ENCODE measurements at places on chromosomes 2 and 18.

DNA sequence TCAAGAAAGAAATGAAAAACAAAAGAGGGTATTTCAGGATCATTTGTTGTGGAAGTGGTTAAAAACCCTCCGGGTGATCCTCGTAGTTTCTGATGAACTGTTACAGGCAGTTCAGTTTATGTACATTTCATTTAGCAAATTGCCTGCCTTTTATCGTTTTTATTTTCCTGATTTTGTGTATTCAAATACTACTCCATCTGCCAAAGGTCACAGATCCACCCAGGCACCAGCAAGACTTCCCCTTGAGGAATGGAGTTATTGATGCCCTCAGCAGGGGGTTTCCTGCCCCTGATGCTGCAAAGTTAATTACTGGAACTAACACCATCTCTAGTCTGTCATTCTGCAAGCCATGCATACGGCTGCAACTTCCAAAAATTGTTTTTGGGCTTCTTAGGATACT lies 641.9 kb downstream of the SLC4A3 start:
- peak; percentile 83 for DNase-seq

DNA sequence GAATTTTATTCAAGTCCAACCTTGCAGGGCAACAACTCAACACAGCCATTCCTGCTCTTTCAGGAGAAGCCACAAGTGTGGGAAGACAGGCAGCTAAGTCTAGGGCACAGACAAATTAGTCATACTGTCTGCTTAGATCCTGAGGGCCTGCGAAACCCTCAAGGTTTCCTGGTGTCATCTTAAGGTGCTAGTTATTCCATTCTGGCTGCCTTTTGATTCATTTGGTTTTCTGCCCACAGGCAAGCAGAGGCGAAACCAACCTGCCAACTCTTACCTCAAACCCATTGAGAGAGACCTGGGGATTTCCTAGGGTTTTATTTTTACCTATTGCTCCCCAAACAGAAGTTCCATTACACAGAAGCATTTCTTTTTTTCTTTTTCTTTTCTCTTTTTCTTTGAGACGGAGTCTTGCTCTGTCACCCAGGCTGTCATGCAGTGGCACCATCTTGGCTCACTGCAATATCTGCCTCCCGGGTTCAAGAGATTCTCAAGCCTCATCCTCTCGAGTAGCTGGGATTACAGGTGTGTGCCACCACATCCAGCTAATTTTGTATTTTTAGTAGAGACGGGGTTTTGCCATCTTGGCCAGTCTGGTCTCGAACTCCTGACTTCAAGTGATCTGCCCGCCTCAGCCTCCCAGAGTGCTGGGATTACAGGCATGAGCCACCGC lies 23.7 kb upstream of the SCYGR1 start:
- no peak for DNase-seq

DNA sequence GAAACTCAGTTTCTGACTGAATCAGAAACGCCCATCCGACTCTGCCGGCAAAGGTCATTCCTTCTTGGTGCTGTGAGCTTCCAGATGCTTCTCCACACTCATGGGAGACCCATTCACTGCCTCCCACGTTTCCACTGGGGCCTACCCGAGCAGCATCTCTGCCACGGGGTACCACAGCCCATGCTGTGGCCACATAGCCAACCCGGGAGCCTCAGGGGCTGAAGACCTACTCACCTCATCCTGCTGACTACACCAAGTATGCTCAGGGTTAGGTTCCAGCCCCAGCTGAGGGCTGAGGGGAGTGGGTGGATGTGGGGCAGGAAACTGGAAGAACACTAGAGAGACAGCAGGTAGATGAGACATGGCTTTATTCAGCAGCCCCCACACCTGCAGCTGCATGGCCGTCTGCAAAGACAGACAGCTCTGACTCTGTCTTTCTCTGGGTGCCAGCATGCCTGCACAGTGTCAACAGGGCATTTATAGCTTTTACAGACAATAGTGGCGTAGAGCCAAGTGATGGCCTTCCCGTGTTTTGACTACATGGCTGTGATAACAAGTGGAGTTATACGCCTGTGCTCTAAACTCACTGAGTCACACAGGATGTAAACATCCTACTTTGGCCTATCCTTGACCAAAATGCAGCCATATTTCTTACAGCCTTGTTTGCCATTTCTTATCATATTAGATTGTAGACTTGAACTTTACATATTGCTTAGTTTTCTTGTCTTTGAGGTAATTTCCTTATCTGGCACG lies 16.5 kb upstream of the KLHL23 start:
- DNase-seq: no peak

GRCh38 chr18:79182047-79182713 lies 113.0 kb downstream of the ATP9B start:
- DNase-seq: no peak

DNA sequence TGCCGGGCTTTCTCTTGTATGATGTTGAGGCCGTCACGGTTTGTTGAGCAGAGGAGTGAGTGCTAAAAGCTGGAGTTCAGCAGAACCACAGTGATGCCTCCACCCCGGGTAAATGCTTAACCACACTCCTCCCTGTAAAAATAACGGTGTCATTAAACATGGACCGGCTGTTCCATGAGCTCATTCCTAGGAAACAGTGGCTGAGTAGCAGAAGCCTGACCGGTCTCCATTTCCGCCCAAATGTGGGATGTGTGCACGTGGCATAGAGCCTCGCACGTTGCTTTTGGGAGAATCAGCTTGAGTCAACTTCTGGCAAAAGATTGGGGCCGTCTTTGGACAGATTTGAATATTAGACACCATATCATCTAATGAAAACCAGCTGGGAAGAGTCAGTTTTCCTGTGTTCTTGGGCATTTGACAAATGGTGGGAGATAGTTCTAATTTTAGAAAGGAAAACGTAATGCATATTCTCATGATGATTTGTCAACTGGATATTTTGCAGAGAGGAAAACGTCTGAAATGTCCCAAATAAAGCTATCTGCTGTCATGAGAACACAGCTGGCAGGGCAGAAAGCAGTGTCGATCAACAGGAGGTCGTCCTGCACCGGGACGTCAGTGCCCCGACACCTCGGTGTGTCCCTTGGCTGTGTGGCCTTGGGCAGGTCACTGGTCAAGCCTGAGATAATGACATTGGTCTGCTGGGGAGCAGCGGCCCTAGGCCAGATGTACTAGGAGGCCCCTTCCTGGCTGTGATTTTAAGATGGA lies 42.4 kb downstream of the LRRFIP1 start:
- DNase-seq: peak; percentile 72

DNA sequence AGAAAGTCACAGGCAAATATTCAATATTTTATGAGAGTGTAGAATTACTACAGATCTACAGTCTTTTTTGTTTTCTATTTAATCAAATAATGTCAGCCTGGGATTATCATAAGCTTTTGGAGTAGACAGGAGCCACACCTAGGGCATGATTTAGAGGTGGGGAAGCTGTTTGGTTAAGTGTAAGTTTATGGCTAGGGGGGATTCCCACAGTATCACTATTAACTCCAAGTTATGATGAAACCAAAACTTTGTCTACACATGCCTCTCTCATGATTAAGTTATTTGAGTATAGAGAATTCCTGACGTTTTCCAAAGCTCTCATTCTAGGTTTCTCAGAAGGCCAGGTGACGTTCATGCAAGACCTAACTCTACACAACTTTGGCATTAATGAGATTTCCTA lies 2.1 kb downstream of the SERPINB10 start:
- no peak for DNase-seq

GRCh38 chr2:8534729-8535468 lies 147.0 kb upstream of the ID2 start:
- DNase-seq: no peak

GRCh38 chr2:85853499-85854165 lies 35.2 kb downstream of the ST3GAL5 start:
- no peak for DNase-seq

DNA sequence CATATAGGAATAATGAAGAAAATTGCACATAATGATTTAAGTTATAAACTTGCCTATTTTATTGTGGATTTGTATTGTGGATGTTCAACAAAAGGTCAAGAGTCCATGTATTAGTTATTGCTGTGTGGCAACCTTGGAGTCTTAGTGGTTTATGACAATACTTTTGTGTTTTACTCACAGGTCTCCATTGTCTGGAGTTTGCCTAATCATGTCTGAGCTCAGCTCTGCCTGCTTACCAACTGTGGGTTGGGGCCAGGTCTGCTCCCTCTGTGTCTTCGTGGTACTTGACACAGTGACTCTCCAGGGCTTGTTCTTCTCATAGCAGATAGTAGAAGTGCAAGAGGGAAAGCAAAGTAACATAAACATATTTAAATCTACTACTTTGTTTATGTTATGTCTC lies 382.5 kb downstream of the CBLN2 start:
- no peak for DNase-seq

- no peak for DNase-seq
Measured at GRCh38 chr2:53769318-53769945, 1.8 kb downstream of the CHAC2 start.

DNA sequence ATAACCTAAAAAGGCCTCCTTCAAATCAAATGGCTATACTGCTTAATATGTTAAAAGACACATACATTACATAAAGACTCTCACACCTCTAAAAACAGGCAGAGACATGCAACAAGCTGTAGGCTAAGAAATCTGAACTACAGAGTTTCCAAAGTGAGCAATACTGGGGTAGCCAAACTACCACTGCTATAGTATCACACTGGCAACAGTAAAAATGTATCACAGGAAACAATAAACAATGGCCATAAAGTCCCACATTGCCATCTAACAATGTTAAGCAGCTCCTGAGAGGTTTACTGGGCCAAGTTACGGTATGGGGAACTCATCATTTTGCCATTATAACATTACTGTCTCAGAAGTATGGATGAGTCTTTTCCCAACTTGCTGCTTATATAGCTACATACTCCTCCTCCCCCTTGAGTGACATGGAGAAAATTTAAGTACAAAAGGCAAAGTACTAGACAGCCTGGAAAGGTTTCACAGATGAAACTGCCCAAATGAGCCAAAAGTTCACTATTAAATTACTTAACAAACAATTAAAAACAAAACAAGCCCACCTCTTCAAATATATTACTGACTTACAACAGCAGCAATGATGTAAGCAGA lies 50.3 kb downstream of the SS18 start:
- no peak for DNase-seq

DNA sequence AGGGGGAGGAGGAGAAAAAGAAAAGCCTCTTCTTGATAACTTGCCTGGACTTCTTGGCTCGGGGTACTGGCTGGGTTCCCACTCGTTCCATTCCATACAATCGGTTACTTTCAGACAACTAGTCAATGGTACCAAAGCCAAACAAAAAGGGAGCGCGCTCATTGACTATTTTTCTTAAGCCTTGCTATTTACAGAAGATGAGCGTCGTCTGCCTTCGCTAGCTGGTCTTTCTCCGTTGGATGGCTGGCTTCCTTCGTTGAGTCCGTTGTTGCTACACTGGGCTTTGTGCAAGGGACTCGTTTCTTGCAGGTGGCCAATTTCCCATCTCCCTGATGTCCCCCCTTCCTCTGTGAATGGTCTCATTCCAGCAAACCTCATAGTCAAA lies 260.4 kb downstream of the ZNF516 start:
- DNase-seq: no peak

GRCh38 chr2:238943338-238944067 lies 95.6 kb downstream of the TWIST2 start:
- no peak for DNase-seq

- peak; percentile 51 for DNase-seq
Measured at GRCh38 chr2:238425979-238426567, 654 bp upstream of the ASB1 start.

DNA sequence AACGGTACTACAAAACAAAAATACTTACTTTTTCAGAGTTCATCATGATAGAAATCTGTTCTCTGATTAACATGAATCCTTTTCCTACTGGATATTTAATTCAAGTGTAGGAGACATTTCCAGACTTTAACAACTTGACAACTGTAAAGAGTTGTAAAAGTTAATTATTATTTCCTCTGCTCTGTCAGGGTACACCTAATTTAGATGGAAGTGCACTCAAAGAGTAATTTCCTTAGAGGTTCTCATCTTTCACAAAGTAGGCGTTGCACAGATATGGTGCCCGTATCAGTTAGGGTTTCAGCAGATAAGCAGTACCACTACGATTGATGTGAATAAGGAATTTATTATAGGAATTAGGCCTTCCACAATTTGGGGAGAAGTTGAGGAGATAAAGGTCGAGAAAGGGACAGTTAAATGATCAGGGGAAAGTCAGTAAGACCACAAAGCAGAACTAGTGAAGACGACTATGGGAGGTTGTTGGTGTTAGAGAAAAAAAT lies 16.2 kb upstream of the PDE11A start:
- no peak for DNase-seq

DNA sequence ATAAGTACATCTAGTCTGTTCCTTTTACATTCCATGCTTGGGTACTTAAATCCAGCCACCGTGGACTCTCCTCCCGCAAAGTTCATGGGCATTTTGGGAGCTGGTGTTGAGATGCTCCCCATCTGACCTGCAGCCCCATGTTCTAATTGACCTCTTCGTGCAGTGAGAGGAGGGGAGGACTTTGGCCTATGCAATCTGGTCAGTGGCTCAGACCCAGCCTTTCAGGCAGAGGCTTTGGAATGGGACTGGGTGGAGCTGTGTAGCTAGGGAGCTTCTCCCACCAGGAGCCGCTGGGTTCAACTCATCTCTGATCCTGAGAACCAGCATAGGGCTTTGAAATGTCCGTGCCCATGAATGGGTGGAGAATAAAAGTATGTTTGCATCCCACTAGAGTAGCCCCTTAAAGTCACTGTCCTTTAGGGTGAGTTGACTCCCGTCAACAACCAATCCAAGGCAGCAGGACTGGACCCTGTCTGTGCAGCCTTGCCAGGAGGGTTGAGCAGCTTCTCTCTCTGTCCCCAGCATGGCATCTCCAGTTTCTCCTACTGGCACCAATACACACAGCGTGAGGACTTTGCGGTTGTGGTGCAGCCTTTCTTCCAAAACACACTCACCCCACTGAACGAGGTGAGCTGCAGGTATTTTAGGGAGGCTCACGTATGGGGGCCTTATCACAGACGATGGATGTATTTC lies 120.0 kb upstream of the PPP1CB start:
- no peak for DNase-seq

GRCh38 chr2:234110219-234110618 lies 59.7 kb downstream of the SPP2 start:
- no peak for DNase-seq

DNA sequence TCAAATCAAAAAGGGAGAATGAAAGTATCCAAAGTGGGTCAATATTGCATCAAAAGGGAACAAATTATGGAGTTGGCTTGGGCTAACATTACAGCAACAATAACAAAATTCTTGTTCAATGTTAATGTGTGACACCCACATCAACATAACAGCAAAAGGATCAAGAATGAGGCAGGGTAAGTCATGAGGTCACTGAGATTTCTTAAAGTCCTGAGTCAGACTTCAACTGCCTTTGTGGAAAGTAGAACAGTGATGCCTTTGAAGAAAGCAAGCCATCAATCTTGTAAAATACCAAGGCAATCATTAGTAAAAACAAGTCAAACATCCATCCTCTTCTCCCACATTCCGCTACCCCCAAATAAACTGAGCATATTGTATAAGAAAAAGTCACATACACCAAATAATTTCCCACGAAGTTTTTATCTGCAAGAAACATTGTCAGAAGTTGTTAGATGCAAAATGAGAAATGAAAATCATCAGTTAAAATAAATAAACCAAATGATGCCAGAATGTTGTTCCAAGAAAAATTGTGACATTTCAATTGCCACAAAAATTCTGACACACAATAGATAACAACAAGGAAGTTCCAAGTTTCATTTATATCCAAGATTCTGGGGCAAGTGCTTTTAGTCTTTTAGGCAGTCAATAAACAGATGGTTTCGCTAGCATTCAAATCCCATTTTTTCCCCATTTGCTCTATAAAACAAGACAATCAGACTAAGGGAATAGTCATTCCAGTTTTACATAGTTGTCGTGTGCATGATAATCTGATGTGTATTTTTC lies 216.1 kb upstream of the SETBP1 start:
- DNase-seq: no peak

All from NCI-H2171 treated with DMSO at 0.1 percent for 48 hours (cell line).